ENCODE measurements at places on chromosomes 16 and 17.
A peak's percentile ranks its signal among the peaks of the same experiment; 100 is the strongest.

DNA sequence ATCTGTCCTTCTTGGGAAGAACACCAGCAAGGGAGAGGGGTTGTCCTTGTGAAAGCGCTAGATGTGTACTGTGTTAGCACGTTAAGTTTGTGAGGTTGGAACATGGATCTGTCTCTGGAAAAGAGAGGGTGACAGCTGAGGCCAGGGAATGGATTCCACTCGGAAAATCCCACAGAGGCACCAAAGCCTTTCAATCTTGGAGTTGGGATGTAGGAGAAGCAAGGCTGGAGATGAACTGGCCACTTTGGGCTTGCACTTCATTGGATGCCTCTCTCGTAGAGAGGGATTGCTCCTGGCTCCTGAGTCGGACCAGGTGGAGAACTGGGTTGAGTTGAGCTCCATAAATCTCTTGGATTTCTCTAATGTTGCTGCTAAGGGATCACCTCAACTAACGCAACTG is 67.2 kb downstream of the CCDC182 start:
- DNase-seq, result no peak

- DNase-seq, result peak; percentile 66
Measured at GRCh38 chr16:85372627-85373372, 240.3 kb upstream of the GSE1 start.

GRCh38 chr17:2243953-2244352 is 59.6 kb downstream of the SMG6 start:
- no peak for DNase-seq

DNA sequence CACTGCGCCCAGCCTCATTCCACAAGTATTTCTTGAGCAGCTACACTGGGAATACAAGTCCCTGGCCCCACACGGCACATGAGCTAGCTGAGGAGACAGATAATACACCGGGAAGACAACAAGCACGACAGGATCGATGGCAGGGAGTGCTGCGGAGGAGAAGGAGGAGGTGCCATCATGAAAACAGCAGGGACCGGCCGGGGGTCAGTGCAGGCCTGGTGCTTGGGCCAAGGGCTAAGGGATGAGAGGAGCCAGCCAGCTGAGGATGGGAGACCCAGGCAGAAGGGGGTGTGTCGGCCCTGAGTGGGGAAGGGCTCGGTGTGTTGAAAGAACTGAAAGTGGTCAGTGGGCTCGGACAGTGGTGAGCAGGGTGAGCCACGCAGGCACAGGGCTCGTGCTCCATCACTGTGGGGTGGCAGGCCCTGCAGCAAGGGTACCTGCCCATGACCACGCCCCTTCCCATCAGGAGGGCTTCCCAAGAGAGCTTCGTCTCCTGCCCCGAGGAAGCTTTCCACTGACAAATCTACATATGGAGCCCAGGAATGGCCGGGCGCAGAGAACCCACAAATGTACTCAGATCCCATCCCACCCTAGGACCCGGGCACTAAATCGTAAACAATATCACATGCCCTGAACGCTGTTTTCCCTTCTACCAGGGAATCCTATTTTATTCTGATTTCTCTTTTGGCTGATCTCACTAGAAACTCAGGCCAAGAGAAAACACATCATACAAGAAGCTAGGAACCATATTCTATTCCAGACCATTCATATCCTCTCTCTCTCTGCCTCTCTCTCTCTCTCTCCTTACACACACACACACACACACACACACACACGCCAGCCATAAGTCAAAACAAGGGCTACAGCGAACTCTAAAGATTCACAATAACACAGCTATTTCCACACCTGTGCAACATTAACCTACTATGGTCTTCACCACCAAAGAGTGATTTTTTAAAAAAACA is 50.7 kb upstream of the TNRC6C start:
- DNase-seq, result no peak

DNA sequence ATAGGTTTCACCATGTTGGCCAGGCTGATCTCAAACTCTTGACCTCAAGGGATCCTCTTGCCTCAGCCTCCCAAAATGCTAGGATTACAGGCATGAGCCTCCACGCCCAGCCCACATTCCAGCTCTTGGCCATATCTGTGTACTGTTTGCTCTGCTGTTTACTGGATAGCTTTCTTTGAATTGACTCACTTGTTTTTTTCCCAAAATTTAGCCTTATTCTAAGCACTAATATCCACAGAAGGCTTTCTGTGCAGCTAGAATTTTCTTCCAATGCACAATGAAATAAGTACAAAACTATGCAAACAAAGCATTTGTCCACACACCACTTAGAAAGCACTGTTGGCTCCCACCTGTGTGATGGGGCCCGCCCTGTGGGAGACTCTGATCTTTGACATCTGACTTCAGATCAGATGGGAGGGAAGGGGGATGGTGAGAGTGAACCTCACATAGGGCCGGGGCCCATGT is 72.2 kb downstream of the CLEC16A start:
- no peak for DNase-seq

- no peak for DNase-seq
Measured at GRCh38 chr16:89742948-89743347, 21.6 kb downstream of the ZNF276 start.

- no peak for DNase-seq
Measured at GRCh38 chr17:44780161-44780560, 21.4 kb downstream of the ADAM11 start.

DNA sequence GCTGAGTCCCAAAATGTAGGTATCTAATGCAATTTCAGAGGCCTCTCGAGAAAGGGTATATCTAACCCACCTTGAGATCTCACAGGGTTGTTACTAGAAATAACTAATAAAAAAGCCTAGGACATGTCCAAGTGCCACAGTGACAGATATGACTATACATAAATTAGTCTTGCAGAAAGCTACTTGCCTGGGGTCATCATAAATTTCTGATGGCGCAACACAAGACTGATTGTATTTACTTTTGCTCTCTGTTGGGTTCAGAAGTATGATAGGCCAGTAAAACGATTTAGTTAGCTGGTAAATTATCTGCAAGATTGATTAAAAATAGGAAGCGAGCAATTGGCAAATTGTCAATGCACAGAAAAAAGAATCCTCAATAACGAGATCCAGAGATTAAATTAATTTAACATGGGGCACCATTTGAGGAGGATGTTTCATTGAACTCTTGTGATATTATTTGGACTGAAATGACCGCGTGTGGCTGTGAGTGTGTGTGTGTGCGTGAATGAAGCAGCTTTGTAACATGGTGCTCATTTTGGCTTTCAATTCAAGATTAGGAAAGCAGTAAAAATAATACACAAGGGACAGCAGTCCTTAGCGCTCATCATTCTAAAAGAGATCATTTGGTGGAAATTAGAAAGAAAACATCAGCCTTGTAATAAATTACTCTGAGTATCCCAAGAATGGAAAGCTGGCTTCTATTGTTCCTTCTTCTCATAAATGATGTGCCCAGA is 157.4 kb upstream of the ZFHX3 start:
- DNase-seq, result no peak

GRCh38 chr17:75872434-75873351 is 5.7 kb downstream of the TRIM47 start:
- peak; percentile 87 for DNase-seq

- peak; percentile 39 for DNase-seq
Measured at GRCh38 chr17:15659663-15660062, 24.4 kb downstream of the TRIM16 start.

DNA sequence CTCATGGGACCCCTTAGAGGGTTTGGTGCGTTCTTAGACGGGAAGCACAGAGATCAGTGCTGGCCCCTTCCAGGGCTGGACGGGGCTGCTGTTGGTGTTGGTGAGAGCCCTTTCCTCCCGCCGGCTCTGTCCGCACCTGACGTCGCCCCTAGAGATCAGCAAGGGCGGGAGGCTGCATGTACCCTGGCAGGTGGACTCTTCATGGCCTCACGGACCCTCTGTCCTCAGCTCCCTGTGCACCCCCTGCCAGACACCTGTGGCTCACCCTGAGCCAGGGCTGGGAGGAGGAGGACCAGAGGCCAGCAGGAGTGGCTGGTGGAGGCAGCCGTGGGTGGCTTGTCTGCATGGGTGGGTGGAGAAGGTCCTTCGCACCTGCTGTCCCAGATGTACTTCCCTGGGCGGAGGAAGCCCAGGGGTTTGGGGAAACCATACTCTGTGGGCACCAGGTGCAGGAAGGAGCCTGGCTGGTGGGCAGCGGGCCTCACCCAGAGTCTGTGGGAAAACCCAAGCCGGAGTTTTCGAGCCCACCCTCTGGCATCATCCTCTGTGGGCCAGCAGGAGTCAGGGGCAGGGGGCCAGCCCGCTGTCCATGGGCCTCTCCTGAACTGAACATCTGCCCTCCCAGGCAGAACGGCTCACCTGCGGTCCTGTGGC is 348.6 kb downstream of the SEC14L1 start:
- no peak for DNase-seq

- DNase-seq, result no peak
Measured at GRCh38 chr17:28646039-28646754, 1.2 kb upstream of the BLTP2 start.

GRCh38 chr17:78314683-78315354 is 45.1 kb downstream of the SOCS3 start:
- DNase-seq, result no peak

- DNase-seq, result no peak
Measured at GRCh38 chr16:12002447-12003006, 26.0 kb downstream of the SNX29 start.

DNA sequence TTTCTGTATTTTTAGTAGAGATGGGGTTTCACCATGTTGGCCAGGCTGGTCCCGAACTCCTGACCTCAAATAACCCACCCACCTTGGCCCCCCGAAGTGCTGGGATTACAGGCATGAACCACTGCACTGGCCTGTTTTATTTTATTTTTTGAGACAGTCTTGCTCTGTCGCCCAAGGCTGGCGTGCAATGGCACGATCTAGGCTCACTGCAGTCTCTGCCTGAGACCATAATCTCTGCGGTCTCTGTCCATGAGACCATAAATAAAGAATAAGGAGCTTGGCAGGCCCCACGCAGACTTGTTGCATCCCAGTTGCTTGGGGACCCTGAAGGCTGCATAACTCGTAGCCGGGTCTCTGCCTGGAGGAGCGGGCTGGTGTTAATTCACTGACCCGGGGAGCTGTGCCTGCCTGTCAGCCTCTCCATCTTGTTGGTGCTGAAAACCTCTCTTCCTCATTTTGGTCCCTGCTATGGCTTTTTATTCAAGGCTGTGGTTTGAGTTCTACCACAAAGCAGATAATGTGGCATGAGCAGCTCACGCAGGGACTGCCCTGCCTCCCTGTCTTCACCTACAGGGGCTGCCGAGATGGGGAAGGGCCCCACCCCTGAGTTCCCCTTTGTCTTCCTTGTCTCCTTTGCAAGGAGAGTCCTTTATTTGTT is 82.1 kb downstream of the MSI2 start:
- no peak for DNase-seq

GRCh38 chr16:48272837-48273421 is 25.6 kb upstream of the ABCC11 start:
- DNase-seq, result no peak

GRCh38 chr17:31313982-31314781 is at the start of gene EVI2B:
Gene EVI2B (minus strand): TSS chr17:31314054. CDS start chr17:31305609, 8,445 bp downstream.
- peak; percentile 24 for DNase-seq

GRCh38 chr16:84765616-84766580 is 53.9 kb upstream of the CRISPLD2 start:
- no peak for DNase-seq

DNA sequence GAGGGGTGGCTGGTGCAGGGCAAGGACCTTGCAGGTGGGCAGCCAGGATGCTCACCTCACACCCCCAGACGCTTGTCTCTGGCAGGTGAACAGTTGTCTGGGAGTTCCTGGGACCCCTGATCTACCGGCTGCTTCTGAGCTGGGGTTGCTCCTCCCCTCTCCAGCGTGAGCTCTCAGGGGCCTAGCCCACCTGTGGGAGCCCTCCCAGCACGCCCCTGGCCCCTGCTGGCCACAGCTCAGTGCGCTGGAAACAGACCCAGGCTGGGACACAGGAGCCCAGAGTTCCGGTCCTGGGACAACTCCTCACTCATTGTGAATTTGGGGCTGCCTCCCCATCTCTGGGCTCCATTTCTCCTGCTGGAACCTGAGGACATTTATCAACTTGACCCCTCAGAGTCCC is 30.3 kb downstream of the ARHGAP23 start:
- DNase-seq, result no peak

- DNase-seq, result peak; percentile 17
Measured at GRCh38 chr17:69870091-69870530, 204.9 kb upstream of the KCNJ16 start.

GRCh38 chr17:4643676-4644075 is 2.2 kb upstream of the ALOX15 start:
- DNase-seq, result no peak

DNA sequence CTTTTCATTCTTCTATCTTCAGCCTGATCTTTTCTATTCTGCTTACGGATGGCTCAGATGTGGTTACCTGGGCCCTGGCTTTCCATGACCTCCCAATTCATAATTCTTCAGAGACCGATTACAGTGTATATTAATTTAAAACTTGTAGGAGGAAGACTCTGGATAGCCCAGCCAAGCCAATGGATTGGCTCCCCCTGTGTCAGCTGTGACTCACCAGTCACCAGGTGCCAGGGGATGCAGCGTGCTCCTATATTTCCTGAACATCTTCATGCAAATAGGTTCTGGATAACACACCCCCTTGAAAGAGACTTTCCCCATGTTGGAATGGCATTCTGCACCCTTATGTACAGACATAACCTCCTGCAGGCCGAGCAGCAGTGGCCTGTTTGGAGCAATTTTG is 208.3 kb upstream of the WSCD1 start:
- DNase-seq, result no peak

GRCh38 chr17:43558805-43559160 is 12.6 kb upstream of the ETV4 start:
- no peak for DNase-seq

- DNase-seq, result no peak
Measured at GRCh38 chr17:18992454-18993130, 12.0 kb downstream of the FAM83G start.

GRCh38 chr16:35735403-35736251 is 2276.2 kb downstream of the TP53TG3F start:
- no peak for DNase-seq

DNA sequence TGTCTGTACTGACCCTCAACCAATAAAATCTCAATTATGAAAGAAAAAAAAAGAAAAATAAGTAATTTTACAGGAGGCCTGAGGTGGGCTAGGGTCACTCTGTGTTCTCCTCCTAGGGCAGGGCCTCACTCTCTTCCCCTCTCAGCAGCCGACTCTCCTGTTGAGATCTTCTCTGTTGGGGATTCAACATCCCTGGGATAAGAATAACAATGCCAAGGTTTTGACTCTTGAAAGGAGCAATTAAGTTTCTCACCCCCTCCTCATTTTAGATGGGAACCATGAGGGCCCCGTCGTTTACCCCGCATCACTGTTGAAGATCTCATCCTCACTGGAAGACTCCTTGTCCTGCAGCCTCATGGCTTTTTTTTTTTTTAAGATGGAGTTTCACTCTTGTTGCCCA is 21.5 kb upstream of the BRCA1 start:
- no peak for DNase-seq

GRCh38 chr16:4018391-4018790 is 97.9 kb downstream of the ADCY9 start:
- no peak for DNase-seq

GRCh38 chr17:67018471-67019434 is 25.6 kb upstream of the CACNG1 start:
- DNase-seq, result no peak

- DNase-seq, result no peak
Measured at GRCh38 chr17:44232061-44232460, 12.6 kb upstream of the UBTF start.

GRCh38 chr16:20976576-20976975 is 76.0 kb downstream of the LYRM1 start:
- no peak for DNase-seq

All from urothelium cell line (cell line).